ENCODE measurements at places on chromosomes 3 and 15.

DNA sequence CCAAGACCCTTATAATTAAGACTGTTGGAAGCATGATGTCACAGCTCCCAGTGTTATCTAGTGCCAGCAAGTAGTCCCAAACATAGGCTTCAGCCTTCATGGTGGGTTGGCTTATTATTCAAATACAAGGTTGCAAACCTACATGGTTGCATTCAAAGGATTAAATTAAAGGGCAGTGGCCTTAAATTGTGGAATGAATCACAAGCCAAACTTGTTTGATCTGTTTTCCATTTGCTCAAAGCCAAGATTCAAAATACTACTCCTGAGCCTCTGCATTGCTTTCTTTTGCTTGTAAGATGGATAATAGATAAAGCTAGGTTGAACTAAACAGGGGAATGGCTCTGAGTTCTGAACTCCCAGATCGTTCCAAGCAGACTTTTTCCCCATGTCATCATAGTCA, 52.4 kb upstream of the GNB4 start:
- DNase-seq: no peak

GRCh38 chr3:52379610-52380009, 63.5 kb downstream of the DNAH1 start:
- no peak for DNase-seq

DNA sequence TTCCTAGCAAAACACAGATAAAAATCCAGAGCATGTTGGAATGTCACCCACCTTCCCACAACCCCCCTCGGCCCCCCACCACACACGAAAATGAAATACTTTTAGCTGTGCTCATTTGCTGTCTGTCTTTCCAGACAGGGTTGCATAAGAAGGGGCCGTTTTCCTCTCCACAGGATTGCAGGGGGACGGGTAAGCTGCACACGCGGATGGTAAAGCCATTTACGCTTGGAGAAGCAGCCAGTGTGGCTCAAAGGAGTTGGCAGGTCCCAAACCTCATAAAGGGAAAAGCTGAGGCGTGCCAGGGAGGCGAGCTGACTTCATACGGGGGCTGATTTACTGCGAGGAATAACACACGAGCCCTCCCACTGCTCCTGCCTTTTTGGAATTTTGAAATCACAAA, 47.4 kb upstream of the ITGA11 start:
- DNase-seq: peak; percentile 24

DNA sequence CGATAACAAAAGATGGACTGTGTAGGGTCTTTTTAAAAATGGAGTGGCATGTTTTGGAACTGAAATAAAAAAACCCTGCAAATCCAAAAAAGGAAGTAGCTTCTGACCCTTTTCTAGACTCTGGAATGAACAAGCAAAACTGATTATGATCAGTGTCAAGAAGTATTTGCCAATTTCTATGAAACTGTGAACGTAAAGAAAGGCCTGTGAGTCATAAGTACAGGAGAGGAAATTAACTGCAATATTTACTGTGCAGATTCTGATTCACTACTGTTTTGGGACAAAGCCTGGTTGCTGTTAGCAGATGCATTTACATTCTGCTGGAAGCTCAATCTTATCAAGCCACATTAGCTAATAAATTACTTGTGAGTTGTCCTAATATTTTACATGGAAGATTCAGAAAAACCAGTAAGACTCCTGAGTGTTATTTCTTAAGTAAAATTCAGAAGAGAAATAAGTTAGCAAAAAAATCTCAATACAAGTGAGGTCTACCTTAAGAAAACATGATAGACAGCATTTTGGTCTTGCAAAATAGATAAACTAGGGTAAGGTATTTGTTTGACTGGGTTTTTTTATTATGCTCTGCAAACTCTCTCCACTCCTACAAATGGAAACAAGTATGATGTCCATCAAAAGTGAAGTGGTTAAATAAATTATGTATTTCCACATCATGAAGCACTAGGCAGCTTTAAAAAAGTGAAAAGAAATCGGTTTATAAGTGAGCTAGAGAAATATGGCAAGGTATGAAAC, 90.2 kb upstream of the LMOD3 start:
- DNase-seq: no peak

DNA sequence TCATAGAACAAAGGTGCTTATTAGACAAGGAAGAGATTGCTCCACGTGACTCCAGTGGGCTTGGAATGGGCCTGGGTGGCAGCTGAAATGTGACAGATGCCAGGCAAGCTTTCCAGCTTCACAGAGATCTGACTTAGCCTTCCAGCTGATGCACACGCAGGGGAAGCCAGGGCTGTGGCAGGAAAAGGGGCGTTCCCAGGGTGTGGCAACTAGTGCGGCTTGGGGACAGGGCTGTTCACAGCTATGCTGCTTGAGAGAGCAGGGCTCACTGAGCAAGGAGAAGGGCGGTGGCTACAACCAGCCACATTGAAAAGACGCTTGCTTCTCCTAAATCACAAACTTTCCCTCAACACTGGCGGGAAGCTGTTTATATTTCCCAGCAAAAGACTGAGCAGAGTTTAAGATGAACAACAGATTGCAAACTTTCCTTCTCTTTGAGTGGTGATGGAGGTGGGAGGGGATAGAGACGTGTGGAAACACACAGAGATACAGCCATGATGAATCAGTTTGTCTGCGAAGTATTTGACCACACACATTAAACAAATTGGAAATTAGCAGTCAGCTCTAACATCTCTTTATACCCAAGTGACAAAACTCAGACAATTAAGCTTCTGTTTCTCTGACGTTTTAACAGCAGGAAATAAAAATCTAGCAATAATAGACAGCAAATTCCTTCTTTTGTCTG, 127.5 kb downstream of the BDH1 start:
- no peak for DNase-seq

DNA sequence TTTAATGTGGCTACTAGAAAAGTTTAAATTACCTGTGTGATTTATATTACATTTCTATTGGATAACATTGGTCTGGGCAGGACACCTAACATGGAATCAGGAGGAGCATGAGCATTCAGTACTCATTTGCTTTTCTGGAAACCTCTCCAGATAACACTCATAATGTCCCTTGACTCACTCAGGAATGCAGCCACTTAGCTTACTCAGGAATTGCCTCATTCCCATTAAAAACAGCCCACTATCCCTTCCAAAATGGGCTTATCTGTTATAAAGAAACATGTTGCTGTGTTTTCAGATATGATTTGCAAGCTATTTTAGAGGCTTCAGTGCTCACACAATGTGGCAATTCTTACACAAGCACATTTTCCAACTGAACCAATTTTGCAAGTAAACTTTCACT, 17.1 kb downstream of the GBE1 start:
- DNase-seq: peak; percentile 77

GRCh38 chr3:4512895-4513616, 19.9 kb downstream of the ITPR1 start:
- no peak for DNase-seq

Measured in AG04450 (cell line).